Pons (tissue), 1 donor: ENCODE measurements at places on chromosomes 5 and 9.

DNA sequence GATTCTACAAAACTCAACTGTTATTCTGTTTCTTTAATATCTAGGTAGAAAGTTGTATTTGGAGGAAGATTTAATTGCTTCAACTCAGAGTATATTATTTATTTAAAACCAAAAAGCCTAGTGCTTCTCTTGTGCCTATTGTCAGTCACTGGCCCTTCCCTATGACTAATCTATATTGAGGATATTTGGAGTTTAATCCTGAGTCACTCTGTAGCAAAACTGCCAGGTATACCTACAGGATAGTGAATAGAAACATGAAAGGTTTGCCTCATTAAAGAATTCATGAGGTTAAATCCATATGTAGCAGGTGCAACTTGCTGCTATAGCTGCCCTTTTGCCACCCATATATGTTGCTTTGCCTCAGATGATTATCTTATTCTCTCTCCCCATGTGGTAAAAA lies 15.1 kb downstream of the PLK2 start:
- DNase-seq: no peak

DNA sequence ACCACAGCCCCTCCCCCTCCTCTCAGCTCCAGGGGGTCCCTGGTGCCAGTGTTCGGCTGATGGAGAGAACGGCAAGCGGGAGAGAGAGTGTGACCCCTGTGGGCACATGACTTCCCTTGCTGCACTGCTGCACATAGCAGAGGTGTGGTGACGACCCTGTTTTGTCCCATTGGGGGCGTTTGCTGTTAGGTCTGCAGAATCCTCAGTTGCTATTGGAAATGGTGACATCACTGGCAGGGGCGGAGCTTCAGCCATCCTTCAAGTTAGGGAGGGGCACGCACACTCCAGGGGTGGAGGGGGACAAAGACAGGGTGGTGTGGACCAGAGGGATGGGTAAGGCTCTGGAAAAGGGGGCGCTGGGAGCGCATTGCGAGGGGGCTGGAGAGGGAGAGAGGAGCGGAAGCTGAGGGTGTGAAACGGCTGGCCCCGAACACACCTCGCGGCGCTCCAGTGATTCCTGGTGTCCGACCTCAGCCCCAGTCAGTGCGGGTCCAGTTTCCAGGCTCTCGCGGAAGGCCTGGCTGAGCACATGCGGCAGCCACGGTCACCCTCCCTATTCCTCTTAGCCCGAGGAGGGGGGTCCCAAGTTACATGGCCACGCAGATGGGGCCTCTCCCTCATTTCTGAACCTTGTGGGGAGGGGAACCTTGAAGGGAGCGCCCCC lies 764 bp upstream of the GRIN1 start:
- DNase-seq: no peak

DNA sequence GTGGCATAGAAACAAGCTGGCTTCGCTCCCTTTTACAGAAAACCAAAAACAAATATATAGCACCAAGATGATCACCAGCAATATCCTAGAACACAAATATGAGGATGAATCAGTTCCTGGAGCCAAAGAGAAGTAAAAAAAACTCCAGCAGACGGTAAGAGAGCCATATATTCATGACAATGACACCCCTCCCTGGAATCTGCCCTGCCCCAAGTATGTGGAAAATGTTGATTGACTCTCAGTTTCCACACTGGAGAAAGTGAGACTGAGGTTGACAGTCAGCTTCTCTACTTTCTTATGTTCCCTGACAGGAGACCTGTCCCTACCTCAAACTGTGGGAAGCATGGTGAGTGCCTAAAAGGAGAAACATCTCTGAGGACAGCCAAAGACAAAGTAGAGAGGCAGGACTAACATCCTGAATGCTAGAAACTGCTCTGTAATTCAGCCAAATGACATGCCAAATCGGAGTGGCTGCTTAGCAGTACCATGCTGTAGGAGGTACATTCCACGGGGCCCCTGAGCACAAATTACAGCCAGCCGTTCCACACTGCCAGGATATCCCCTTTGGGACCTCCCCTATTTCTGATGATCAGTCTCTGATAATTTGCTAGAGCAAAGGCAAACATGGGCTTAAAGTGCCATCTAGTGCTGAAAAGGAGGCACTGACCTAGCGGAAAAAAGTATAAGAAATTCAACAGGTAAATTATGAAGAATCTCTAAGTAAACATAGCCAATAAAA lies 424.0 kb upstream of the RGMB start:
- no peak for DNase-seq

- no peak for DNase-seq
Measured at GRCh38 chr5:88298425-88298824, 29.8 kb upstream of the TMEM161B start.

GRCh38 chr5:23490993-23491392 lies 16.4 kb upstream of the PRDM9 start:
- no peak for DNase-seq

DNA sequence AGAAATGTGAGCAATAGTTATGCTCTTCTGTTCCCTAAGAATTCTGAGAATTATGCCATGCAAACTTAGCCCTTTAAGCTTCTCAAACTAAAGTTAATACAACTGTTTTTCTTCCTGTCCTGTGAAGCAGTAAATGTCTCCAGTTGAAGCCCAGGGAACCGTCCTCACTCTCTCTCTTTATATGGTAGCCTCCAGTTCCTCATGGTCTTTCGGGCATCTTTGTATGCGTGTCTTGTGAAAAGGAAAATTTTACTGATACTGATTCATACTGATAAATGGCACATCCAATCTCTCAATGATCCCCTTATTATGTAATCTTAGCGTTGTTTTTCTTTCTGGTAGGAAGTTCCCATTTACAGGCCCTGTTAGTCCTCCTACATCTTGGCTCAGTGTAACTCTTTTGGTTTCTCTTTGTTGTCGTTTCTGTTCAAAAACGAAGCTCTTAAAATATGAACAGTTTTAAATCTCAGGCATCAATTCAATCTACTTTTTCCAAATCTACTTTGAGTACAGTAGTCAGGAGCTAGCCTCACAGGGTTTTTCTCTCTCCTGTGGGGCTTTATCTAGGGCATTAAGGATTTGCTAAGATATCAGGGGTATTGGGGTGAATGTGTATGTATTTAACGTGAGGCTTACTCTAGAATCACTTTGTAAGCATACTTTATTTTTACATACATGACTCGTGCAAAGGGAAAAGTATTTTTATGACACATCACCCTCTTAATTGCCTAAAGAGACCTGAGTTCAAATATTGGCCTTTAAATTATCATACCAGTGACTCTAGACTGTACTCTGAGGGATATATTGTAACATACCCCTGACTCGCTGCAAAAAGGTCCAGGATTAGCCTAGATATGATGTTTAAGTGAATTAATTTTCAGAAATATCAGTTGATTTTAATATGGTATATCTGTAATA lies 258.0 kb downstream of the NR3C1 start:
- DNase-seq: no peak

- no peak for DNase-seq
Measured at GRCh38 chr5:6755941-6756340, 42.7 kb downstream of the TENT4A start.

DNA sequence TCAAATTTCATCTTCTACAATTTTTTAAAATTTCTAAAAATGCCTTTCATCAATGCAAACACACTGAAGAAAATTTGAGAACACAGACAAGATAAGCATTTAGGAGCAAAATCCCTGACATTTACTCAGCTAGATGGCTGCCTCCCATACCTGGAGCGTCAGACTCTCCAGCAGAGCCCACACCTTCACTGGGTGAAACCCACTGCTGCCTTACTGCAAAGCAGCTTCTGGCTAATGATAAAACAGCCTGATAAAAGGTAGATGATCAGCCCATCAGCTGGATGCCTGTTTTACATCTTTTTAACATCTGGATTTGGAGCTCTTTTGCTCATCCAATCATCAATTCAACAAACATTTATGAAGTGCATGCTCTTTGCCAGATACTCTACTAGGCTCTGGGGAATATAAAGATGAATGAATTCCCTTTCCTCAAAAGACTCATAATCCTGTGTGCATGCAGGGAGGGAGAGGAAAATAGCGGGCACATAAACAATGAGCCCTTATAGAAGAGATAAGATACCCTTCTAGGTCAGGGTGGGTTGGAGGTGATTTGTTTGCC lies 271.2 kb downstream of the SAXO1 start:
- no peak for DNase-seq

GRCh38 chr9:132590318-132591182 lies 8.1 kb downstream of the BARHL1 start:
- no peak for DNase-seq

- no peak for DNase-seq
Measured at GRCh38 chr5:38543074-38543473, 13.4 kb downstream of the LIFR start.

DNA sequence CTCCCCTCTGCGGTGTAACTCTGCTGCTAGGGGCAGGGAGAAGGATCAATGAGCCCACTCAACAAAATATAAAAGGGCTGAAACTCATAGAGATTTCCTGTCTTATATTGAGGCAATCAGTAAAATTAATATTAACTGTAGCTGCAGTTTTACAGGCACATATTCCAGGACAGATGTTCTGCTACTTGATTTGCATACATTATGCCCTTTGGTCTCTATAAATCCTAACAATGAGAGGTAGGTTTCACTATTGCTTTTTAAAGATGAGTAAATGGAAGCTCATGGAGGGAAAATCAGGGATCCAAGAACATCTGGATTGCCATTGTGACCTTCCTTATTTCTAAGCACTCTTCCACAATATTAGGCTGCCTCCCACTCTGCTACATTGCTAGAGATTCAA lies 23.5 kb upstream of the TRIM32 start:
- DNase-seq: no peak

DNA sequence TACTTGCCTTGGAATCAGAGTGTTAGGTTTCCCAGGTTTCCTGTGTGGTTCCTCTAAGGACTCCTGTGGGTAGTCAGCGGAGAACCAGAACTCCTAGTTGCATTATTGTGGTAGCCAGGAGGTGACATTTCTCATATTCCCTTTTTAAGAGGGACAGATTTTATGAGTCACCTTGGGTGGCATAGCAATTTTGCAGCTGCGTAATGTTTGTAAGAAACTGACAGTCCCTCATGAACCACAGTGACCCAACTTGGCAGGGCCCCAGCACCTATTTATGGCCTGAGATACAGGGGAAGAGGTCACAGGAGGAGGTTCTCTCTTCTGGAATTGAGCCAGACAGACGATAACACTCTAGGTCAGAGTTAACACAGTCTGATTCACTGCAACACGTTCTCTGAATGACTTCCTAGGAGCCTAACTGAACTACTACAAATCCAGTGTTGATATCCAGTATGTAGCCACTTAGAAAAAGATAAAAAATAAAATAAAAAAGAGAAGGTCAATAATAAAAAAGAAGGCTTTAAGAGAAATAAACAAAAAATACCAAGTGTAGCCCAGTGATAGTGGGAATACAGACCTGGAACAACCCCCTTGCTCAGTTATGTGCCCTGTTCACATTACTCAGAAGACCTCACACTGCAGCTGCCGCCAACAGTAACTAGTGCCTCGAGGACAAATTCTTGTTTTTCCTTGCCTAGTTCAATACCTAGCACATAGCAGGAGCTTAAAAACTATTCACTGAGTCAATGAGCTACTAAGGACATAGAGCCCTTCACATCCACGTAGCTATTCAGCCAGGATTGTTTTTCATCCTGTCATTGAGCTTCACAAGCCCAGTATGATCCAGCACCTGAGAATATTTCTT lies 50.7 kb upstream of the VLDLR start:
- peak; percentile 51 for DNase-seq

- peak; percentile 53 for DNase-seq
Measured at GRCh38 chr5:178777520-178777919, 47.1 kb upstream of the ZNF354A start.

GRCh38 chr9:136578915-136579649 lies 33.2 kb upstream of the NOTCH1 start:
- DNase-seq: no peak

GRCh38 chr9:137784046-137784445 lies 93.5 kb upstream of the CACNA1B start:
- no peak for DNase-seq
